ENCODE measurements at places on chromosomes 1 and 21. TPM values are rescaled to one million over a fixed set of nuclear protein-coding genes. Genes with fewer than 3 reads are reported as not detected.
A peak's percentile ranks its signal among the peaks of the same experiment; 100 is the strongest.

GRCh38 chr1:6200188-6200809 lies 904 bp upstream of the RPL22 start:
- H3K4me3 ChIP-seq = peak overlapping the region; percentile 98
- no peak for DNase-seq
- H3K4me1 ChIP-seq = peaks cover 12% of the 10 kb centered on the region
- H3K36me3 ChIP-seq = peaks cover 22% of the 10 kb centered on the region
- H3K27me3 ChIP-seq = no peaks in the 10 kb centered on the region
- peak overlapping the region; percentile 58 for H3K27ac ChIP-seq

- no peaks in the 10 kb centered on the region for H3K4me1 ChIP-seq
- DNase-seq = no peak
- H3K27me3 ChIP-seq = no peaks in the 10 kb centered on the region
- H3K36me3 ChIP-seq = no peaks in the 10 kb centered on the region
- H3K27ac ChIP-seq = no peak overlapping the region
Observed at GRCh38 chr1:211975152-211975941, 60.0 kb downstream of the INTS7 start.

DNA sequence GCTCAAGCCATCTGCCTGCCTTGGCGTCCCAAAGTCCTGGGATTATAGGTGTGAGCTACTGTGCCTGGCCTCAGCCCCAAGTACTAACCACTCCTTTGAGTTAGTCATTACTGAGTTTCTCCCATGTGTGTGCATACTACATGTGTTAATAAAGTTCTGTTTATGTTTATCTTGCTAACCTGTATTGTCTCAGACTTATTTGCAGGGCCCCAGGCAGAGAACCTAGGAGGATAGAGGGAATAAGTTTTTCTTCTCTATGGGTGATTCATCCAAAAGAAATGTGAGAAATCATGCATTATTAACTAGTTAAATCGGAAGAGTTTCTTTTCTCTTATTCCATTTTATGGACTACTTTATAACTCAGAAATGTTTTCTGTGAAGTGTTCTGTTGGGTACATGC lies 203.9 kb upstream of the CACYBP start:
- H3K27me3 ChIP-seq = no peaks in the 10 kb centered on the region
- H3K27ac ChIP-seq = no peak overlapping the region
- no peaks in the 10 kb centered on the region for H3K36me3 ChIP-seq
- DNase-seq = no peak

DNA sequence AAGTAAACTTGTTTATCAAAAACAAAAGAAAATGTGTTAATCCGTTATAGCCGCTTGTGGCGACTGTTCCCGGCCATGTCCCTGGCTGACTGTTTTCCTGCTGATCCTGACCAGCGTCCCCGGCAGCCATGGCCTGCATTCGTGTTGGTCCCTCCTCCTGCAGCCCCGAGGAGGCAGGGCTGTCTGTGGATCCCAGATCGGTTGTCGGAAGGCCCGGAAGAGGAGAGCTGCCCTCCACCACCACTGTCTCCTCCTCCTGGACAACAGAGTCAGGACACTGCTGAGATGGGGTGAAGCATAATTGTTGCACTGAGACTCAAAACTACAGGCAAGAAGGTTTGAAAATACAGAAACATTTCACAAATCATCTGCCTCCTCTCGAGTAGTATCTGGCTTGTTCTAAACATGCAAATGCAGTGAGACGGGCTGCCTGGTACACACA lies 3.6 kb upstream of the MXRA8 start:
- no peak for DNase-seq
- H3K27me3 ChIP-seq = no peaks in the 10 kb centered on the region
- H3K36me3 ChIP-seq = no peaks in the 10 kb centered on the region
- H3K4me3 ChIP-seq = no peak overlapping the region
- no peak overlapping the region for H3K27ac ChIP-seq

DNA sequence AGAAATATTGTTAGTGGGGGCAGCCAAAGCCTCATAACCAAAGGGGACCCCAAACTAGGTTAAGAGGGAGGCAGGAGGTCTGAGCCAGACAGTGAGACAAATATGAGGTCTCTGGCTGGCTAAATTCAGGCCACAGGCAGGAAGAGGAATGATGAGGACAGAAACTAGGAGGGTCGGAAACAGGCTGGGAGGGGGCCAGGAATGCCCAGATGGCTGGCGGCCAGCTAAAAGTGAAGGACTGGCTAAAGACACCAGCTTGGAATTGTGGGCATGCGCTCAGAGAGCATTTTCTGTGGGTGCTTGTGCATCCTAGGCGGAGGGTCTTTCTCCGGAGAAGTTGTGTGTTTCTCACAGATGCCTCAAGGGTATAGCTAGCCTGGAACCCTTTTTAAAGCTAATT lies 77.0 kb downstream of the PGM1 start:
- H3K4me1 ChIP-seq = no peaks in the 10 kb centered on the region
- no peak overlapping the region for H3K27ac ChIP-seq
- DNase-seq = no peak
- H3K4me3 ChIP-seq = no peak overlapping the region
- no peaks in the 10 kb centered on the region for H3K27me3 ChIP-seq

DNA sequence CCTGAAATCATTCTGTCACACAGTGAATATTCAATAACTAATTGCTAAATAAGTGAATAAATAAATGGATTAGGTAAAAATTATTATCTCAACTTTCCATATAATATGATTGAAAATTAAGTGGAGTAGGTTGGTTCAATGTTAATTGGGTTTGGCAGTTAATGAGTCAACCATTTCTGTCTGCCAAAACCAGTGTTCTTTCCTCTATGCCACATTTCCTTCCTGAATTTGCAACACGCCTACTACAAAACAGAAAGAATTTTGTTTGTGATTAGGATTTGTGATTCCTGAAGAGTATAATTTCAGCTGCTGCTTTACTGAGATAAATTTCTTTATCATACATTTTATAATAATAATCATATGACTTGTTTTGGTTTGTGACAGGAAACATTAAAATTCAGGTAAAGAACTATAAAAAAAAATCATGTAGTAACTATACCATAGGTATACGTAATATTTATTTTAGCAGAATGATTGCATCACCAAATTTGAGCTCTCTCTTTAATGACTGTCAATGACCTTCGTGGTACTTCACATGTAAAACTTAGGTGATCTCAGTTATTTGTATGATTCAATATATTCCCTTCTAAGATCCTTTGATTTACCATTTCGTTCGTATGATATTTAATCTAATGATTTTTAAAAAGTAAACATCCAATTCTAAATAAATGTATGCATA lies 241.3 kb downstream of the KCNT2 start:
- H3K4me3 ChIP-seq = no peak overlapping the region
- H3K27ac ChIP-seq = no peak overlapping the region
- no peaks in the 10 kb centered on the region for H3K27me3 ChIP-seq
- H3K36me3 ChIP-seq = no peaks in the 10 kb centered on the region

DNA sequence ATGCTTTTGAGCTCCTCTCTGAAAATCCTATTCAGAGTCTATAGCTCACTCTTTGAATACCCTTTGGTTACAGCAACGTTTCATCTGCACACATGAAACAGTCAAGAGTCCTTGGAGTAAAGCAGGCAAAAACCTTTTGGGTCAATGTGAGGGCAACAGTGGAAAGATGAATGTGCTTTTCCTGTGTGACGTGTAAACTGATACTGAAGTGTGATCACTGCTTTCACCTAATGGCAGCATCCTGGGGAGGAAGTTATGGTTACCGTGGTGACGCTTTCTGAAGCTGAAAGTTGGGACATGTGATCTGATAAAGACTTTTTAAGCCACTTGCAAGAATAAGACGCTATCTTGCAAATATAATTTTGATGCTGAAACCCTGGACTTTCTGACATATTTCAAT lies 160.0 kb downstream of the SEC16B start:
- no peak overlapping the region for H3K27ac ChIP-seq
- no peak overlapping the region for H3K4me3 ChIP-seq
- H3K27me3 ChIP-seq = no peaks in the 10 kb centered on the region
- no peak for DNase-seq

PAX7 gene
- not detected for total RNA-seq

All from T-cell (primary cell).